ENCODE measurements at places on chromosomes 7 and 10.

- DNase-seq: no peak
Observed at GRCh38 chr10:88896372-88896993, 16.4 kb downstream of the STAMBPL1 start.

GRCh38 chr10:114095559-114096337 lies 52.1 kb downstream of the ADRB1 start:
- no peak for DNase-seq

DNA sequence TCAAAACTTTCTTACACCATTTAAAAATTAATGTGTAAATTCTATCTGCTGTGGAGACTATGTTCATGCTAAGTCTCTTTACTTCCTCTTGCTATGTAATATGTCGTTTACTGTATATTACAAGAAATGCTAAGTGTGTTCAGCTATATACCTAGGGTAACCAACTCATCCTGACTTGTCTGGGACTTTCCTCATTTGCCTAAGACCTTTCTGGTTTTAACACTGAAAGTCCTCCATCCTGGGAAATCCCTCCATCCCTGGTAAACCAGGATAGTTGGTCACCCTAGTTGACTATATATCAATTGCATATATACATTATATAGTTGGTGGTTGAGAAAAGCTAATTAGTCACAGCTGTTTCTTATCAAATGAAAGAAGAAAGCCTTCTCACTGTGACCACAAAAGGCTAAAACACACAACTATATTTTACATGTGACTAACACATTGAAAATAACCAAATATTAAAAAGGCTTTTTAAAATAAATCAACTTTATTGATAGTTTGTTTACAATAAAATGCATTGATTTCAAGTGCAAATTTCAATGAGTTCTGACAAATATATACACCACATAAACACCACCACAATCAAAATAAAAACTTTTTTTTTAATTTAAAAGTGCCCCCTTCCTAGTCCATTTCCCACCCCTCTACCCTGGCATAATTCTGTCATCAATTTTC lies 167.7 kb upstream of the INHBA start:
- no peak for DNase-seq

DNA sequence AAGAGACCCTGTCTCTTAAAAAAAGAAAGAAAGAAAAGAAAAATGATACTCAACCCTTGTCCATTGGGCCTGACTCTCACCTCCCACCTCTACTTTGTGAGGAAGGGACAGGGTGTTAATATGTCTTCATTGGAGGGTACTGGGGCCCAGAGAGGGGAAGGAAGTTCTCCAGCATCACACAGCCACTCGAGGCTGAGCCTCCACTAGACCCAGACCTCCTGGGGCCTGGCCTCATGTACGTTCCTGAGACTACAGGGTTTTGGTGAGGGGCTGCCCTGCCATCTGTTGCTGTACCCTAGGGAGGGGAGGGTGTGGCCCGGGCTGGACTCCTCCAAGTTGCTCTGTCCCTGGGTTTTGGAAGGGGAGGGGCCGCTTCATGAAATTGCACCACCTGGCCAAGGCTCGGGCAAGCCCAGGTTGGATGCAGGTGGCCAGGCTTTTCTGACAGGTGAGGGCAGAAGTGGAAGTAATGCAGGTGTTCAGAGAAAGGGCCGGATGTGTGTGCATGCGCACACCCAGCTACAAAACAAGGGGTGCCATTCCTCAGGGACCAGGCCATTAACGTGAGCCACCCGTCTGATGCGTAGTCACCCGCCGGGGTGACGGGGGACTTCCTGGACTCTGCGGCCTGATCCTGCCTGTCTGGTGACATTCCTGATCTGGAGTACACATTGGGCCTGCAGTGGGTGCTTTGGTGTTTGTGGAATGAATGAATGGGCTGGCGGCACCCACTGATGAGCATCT lies 21.7 kb downstream of the GTF2IRD1 start:
- no peak for DNase-seq

- DNase-seq: no peak
Observed at GRCh38 chr10:23448802-23449570, 10.1 kb downstream of the OTUD1 start.

- DNase-seq: no peak
Observed at GRCh38 chr7:152097330-152097729, 71.9 kb downstream of the GALNT11 start.

- no peak for DNase-seq
Observed at GRCh38 chr7:1386623-1387220, 72.5 kb downstream of the MICALL2 start.

DNA sequence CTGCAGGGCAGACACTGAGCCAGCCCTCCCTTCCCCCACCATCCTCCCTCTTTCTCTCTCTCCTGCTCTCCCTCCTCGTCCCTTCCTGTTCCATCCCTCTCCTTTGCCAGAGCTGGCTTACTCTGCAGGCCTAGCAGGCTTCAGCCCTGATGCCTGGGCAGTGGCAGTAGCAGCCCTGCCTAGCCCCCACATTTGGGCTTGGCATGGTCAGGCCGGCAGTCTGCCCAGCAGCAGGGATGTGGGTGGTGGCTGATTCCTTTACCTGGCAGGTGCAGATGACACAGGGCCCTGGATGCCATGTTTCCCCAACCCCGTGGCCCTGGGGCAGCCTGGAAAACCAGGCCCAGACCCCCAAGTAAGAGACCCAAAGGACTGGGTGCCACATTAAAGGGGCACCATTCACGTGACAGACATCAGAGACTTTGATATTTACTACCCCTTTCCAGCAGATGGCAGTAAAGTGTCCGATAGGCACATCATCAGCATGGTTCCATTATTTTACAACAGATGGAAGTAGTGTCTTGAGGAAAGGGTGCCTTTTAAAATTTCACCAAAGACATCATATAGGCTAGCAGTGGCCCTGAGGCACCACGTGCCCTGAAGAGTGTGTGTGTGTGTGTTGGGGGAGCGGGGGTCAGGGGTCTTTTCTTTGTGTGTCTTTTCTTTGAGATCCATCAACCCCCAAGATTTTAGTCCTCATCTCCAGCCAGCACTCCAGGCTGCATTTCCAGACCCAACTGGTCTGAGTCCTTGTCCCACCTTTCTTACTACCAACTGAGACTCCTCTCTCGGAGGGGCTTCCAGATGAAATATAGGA lies 5.9 kb downstream of the KCP start:
- no peak for DNase-seq

DNA sequence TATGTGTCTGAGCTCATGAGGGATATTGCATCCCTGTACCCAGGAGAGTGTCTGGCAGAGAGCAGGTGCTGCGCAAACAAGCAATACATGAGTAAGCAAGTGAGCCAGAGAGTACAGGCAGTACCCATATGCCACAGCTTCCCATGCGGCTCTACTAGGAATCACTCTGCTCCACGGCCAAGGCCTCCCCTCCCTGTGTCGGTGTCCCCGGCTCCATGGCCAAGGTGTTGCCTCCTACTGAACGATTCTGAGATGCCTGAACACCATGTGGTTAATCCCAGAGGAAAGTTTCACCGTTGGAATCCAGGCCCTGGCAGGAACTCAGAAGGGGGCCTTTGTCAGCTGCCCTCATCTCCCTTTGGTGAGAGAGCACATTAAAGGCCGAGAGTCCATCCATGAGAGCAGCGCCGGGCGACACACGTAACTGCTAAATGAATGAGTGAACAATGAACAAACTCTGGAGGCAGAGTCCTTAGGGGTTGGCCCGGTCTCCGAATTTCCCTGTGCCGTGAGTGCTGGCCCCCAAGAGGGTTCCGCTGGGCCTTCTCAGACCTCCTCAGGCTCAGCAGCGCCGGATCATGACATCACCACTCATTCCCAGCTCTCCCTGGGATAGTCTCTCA lies 136.0 kb upstream of the FAM20C start:
- DNase-seq: no peak

DNA sequence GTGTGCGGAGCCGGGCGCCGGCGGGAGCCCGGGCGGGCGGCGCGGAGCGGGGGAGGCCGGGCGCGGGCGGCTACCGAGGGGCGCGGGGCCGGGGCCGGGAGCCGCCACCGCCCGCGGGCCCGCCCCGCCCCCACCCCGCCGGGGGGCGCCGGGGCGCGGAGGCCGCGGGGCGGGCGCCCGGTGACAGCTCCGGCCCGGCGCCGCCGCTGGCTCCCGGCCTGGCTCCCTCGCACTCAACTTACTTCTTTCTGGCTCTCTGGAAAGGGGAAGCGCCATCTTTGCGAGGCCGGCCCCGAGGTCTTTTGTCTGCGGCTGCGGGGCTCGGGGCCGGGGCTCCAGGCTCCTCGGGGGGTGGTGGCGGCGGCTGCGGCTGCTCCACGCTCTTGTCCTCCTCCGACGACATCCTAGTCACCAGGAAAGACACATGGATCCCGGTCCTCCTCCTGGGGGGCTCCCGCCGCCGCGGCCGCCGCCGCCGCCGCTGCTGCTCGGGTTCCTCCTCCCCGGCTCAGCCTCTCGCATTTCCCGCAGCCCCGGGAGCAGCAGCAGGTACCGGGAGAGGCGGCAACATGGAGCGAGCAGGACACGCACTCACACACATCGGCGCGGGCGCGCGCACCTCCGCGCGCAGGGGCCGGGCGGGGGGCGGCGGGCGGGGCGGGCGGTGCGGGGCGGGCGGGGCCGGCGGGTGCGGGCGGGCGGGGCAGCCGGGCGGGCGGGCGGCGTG lies at the start of gene KMT2C:
Gene KMT2C, minus strand, starts transcription at position 620 of the 727 bp plus-strand sequence. Its CDS starts 217 bp downstream, at position 403.
- peak; percentile 17 for DNase-seq

DNA sequence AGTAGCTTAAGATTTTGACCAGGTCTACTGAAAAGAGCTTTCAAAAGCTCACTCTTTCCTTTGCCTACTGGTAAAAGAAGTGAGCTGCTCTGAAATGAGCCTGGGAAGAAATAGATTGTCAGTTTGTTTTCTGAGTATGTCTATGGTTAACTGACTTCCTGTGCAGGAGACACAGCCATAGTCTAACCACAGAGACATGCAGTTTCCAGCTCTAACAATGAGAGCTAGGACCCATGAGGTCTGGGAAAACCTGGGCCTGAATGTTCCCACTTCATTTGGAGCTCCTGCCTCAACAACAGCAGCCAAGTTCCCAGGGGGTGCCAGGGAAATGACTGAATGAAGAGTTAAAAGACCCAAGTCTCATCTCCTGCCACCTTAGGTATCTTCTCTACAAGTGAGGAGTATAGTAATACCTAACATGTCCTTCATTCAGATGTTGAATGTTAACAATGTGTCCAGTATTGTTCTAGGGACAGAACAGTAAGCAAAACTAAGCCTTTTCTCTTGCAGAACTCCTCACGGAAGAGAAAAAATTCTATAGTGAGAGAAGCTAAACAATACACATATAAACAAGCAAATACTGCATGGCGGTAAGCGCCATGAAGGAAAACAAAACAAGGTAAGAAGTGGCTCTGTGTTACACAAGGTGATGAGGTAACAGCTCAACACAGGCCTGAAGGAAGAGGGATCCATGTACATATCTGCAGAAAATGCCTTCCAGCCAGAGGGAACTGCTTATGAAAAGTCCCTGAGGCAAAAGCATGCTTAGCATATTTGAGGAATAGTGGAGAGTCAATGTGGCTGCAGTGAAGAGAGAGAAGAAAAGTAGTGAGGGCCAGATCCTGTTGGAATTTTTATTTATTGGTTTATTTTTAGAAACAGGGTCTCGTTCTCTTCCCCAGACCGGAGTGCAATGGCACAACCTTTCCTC lies 26.4 kb upstream of the ANKRD1 start:
- no peak for DNase-seq

DNA sequence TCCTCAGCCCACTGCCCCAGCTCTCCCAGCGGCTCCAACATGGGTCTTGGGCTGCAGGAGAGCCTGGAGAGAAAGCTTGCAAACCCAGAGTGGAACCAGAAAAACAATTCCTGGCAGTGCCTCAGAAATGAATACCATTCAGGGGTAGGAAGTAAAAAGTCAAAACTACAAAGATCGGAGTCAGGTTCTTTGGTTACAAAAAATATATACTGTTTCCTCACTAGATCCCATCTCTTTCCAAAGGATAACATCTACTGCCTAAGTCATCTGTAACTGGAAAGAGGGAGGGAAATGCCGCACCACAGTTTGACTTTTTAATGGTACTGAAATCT lies 14.9 kb downstream of the CREB3L2 start:
- DNase-seq: no peak

Measured in stimulated activated CD4-positive, alpha-beta T cell treated with anti-CD3 and anti-CD28 coated beads, Interleukin-1b, Interleukin-23, amount 100 ng/mL, for 1 hour (primary cell).